ENCODE measurements at places on chromosomes 6 and 20. TPM values are rescaled to one million over a fixed set of nuclear protein-coding genes. Genes with fewer than 3 reads are reported as not detected.

C6orf15 gene
- total RNA-seq = not detected

GRCh38 chr6:30409184-30409583, 64.2 kb downstream of the RPP21 start:
- no peak for DNase-seq

- DNase-seq = no peak
These were observed 507.9 kb downstream of the CDH26 start for GRCh38 chr20:60465993-60466686.

DNA sequence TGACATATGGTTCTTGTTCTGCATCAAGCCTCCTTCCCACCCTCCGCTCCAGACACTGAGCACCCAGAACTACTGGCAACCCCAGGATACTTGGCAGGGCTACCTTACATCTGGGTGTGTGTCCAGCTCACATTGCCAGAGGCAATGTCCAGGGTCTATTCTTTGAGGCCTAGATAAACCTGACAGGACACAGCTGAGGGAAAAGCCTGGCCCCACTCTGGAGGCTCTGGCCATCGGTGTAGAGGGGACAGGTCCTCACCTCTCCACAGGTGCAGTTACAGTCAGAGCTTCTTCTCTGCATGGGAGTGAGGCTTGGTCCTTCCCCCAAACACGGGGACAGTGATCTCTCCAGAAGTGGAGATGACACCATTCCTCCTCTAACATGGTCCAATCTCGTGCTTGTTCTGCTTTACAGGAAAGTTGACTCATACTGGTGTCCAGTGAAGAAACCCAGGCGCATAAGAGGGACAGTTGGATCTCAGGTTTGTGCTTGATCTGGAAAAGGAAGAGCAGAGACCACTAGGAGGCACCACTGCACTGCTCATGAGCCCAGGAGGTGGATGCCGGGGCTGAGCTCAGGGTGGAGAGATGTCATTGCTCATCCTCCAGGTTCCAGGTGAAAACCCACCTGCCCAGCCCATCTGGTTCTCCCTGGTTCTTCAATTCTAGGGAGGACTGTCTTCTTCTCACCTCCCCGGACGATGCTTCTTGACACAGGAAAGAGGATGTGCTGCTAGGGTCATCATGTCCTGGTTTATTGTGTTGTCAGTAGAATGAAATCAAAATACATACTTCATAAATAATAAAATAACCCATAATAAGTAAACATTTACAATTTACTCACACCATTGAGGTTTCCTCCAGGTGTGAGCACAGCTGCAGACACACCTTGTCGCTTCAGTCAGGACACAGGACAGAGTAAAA, 14.7 kb downstream of the HLA-F start:
- DNase-seq = no peak

GRCh38 chr6:81820980-81821379, 68.5 kb upstream of the TENT5A start:
- DNase-seq = no peak

GRCh38 chr20:9330151-9330550, 184.2 kb upstream of the LAMP5 start:
- no peak for DNase-seq

DNA sequence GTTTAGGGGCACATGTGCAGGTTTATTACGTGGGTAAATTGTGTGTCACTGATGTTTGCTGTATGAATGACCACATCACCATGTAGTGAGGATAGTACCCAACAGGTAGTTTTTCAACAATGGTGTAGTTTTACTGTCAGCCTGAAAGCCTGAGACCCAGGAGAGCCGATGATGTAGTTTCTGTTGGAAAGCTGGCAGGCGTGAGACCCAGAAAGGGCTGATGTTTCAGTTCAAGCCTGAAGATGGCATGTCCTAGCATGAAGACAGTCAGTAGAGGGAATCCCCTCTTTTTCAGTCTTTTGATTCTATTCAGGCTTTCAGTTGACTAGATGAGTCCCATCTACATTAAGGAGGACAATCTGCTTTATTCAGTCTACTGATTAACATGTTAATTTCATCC, 96.7 kb downstream of the KLHL32 start:
- no peak for DNase-seq

GRCh38 chr6:65399355-65400084, 307.5 kb downstream of the EYS start:
- no peak for DNase-seq

PROKR2 gene
- 2.3 TPM for total RNA-seq

COX4I2 gene
- 0.34 TPM for total RNA-seq

BMP6 gene
- 3.6 TPM for total RNA-seq

DNA sequence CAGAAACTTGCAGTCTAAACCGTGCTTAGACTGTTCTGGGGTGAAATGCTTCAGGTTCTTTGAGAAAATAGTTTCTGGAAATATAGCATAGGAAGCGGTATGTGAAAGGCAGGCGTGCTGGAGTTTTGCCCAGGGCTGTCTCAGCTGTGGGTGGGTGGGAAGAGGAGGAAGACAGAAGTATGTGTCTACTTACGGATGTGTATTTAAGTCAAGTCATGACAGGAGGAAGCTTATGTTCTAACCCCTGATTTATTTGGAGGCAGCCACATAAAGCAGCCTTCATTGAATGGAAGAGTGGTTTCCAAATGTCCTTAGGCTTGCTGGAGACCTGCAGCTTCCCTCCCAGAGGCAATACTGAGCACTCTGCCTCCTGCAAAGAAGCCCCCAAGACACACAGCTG, 345.8 kb upstream of the PRND start:
- DNase-seq = no peak

DNA sequence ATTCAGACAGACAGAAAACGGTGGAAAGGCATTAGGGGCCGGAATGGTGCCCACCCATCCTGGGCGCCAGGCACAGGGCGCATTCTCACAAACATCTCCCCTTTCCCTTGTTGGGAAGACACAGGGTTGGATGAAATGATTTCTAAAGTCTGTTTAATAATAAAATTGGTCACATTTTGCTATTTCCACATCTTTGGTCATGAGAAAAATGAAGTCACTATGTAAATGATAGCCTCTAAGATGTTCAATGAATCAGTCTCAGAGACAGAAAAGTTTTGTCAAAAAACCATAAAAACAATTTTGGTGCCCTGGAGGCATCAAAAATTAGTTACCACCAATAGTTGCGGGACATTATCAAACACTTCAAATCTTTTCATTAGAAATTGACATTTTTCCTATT, 40.7 kb downstream of the PRR18 start:
- no peak for DNase-seq

- DNase-seq = no peak
These were observed 93.7 kb downstream of the TIAM2 start for GRCh38 chr6:155088856-155089255.

GRCh38 chr20:43915211-43916072, 790 bp downstream of the TOX2 start:
- no peak for DNase-seq

DNA sequence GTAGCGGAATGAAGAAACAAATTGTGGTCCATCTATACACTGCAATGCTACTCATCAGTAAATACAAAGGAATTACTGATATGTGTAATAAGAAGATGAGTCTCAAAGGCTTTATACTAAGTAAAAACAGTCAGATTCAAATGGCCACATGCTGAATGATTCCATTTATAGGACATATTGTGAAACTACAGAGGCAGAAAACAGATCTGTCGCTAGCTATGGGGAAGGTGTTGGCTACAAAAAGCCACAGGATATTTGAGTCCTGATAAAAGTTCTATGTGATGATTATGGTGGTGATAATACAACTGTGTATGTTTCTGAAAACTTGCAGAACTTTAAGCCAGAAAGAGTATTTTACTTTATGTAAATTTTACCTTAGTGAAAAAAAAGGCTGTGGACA, 313.2 kb downstream of the HDGFL1 start:
- no peak for DNase-seq

PTCHD4 gene
- total RNA-seq = 8.5 TPM

DNA sequence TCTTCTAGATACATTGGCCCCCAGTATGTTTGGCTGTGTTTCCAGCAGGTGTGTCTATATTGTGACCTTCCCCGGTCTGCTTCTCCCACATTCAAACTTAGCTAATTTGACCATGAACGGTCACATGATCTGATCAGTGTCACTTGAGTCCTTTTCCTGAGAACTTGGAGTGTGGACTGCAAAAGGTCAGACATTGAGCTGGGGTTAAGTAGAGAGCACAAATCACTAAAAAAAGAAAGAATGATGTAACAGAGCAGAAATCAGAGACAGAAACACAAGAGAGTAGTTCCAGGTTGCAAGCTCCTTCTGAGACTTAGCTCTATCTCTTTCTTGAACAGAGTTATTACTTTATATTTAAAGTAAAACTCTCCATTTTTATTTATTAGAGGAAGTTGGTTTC, 733.9 kb downstream of the CBLN4 start:
- no peak for DNase-seq

FBXO30 gene
- total RNA-seq = 8.6 TPM

DNA sequence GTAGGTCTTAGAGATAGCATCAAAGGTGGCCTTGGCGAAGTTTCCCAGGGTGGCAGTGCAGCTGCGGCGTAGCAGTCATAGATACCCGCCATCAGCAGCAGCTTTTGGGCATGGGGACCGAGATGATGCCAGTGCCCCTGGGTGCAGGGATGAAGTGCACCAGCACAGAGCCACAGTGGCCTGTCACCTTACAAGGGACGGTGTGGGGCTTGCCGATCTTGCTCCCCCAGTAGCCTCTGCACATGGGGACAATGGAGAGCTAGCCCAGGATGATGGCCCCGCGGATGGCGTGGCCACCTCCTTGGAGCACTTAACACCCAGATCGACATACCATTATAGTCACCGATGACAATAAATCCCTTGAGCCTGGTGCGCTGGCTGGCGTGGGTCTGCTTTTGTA, 195.5 kb downstream of the ZMYND8 start:
- no peak for DNase-seq

GRCh38 chr6:90496258-90497016, 90.4 kb downstream of the MAP3K7 start:
- no peak for DNase-seq

UNC93A gene
- total RNA-seq = not detected

TCP11 gene
- 0.24 TPM for total RNA-seq

C20orf144 gene
- total RNA-seq = 0.09 TPM

DNA sequence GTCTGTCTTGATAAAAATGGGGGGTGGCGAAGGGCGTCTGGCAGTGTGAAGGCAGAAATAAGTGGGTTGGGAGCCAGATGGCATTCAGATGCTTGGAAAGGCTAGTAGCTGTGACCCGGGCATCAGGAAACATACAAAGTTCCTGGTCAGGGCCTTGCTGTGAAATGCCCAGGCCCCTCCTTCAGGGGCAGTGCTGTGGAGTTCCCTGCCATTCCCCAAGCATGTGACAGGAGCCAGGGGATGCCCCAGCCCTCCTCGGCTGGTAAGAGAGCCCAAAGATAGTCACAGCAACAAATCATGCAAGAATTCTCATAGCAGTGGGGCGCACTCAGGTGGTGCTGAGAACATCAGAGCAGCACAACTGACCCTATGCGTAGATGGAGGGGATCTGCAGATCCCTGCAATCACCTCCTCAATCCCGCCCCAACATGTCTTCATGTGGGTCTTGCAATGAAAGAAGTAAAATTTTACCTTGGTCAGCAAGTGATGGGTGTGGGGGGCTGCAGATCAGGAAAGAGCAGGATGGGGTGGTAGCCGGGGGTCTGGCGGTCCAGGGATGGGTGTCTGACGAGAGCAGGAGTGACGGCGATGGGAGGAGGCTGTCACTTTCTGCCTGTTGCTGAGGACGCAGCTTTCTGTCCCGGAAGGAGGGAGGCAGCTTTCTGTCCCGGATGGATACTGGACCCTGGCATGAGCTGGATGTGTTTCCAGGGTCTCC, 39.5 kb downstream of the SLC22A1 start:
- no peak for DNase-seq

DNA sequence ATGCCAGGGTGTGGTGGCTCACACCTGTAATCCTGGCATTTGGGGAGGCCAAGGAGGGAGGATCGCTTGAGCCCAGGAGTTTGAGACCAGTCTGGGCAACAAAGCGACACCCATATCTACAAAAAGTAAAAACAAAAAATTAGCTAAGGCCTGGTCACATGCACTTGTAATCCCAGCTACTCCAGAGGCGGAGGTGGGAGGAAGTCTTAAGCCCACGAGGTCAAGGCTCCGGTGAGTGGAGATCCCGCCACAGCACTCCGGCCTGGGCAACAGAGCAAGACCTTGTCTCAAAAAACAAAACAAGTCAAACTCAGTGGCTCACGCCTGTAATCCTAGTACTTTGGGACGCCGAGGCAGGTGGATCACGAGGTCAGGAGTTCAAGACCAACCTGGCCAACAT, 35.6 kb downstream of the SRSF3 start:
- DNase-seq = no peak

- no peak for DNase-seq
These were observed 42.9 kb downstream of the CDH26 start for GRCh38 chr20:60001108-60001507.

DNA sequence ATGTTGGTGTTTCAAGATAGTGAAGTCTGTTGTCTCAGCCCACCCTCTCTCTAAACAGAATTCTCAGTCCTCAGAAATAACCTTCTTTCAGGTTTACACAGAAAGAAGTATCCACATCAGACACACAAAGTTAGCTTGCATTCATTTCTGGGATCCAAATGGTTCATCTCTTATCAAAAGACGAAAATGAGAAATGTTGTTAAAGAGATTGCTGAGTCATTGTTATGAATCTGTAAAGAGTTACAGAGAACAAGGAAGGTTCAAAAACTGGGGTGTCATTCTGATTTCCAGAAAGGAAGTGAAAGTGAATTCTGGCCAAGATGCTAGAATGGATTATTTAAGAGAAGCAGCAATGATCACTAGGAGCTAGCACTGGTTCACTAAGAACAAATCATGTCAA, 90.5 kb upstream of the ATXN1 start:
- no peak for DNase-seq

- no peak for DNase-seq
These were observed 134.6 kb upstream of the SYNDIG1 start for GRCh38 chr20:24334830-24335229.

PAK5 gene
- 0.42 TPM for total RNA-seq

LY6G6F gene
- total RNA-seq = not detected
